Stimulated activated naive CD4-positive, alpha-beta T cell treated with Interleukin-2 at 50 U/mL for 16 hours (primary cell): ENCODE measurements at places on chromosomes 6 and 20.
A peak's percentile ranks its signal among the peaks of the same experiment; 100 is the strongest.

DNA sequence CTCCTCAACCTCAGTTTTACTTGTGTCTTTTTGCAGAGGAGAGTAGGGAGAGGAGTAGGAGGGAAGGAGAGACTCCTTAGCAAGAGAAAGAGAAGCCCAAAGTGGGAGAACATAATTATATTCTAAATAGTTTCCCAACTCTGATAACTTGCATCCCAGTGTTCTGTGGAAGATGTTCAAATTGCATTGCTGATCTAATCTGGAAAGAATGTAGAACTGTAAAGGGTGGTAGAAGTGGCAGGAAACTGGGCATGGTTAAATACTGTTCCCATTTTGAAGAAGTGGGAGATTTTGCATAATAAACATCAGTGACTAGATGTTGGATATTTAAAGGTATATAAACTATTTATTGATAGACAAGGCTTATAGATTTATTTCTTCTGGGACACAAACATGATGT, 42.6 kb upstream of the HMGN3 start:
- no peak for DNase-seq

DNA sequence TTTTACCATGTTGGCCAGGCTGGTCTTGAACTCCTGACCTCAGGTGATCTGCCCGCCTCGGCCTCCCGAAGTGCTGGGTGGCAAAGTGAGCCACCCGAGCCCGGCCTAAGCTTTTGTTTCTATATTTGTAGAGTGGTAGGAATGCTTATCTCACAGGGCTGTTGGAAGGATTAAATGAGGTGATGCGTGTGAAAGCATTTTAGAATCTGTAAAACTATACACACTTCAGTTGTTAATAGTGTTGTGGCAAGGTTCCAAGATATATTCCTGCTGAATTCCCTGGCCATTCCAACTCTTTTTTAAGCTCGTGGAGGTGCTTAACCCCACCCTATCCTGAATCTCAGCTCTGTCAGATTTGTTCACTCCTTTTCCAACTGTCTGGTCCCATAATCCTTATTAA, 89.9 kb upstream of the AKIRIN2 start:
- no peak for DNase-seq

- DNase-seq = no peak
These were observed 347.7 kb downstream of the BCKDHB start for GRCh38 chr6:80454197-80454596.

GRCh38 chr6:131173680-131174079, 38.4 kb downstream of the AKAP7 start:
- DNase-seq = no peak

GRCh38 chr6:109397020-109397419, 14.8 kb upstream of the CD164 start:
- DNase-seq = no peak

DNA sequence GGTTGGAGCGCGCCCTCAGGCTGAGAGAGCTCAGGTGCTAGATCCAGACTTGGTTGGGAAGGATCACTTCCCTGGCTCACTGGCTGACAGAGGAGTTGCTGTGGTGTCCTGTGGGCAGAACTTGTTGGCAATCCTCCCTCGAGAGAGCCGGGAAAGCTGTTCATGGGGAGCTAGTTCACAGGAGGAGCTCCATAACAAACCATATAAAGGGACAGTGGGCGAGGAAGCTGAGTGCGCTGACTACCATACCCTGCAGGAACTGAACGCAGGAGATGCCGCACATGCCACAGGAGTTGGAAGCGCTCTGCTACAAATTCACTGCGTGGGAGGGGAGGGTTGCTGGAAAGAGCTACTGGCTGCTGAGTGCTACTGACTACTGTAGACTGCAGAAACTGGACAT, 243.2 kb downstream of the OGFRL1 start:
- DNase-seq = no peak

- DNase-seq = no peak
These were observed 51.8 kb downstream of the ABRACL start for GRCh38 chr6:139080255-139080920.

DNA sequence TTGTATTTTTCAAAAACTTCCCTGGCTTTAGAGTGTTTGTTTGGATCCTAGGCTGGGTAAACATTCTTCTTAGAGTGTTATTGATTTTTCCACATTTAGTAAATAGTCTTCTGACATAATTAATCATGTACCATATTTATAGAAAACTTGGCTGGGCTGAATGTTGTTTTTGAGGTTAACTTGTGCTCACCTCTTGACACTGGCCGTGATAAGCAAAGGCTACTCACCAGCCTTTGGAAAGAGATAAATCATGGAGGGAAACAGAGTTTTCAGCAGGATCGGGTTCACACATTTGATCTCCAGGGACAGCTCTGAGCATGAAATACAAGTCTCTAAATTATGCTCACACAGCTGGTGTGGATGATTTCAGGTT, 6.2 kb upstream of the CD93 start:
- DNase-seq = no peak

GRCh38 chr6:32664827-32665362, 1.6 kb downstream of the HLA-DQB1 start:
- DNase-seq = no peak

DNA sequence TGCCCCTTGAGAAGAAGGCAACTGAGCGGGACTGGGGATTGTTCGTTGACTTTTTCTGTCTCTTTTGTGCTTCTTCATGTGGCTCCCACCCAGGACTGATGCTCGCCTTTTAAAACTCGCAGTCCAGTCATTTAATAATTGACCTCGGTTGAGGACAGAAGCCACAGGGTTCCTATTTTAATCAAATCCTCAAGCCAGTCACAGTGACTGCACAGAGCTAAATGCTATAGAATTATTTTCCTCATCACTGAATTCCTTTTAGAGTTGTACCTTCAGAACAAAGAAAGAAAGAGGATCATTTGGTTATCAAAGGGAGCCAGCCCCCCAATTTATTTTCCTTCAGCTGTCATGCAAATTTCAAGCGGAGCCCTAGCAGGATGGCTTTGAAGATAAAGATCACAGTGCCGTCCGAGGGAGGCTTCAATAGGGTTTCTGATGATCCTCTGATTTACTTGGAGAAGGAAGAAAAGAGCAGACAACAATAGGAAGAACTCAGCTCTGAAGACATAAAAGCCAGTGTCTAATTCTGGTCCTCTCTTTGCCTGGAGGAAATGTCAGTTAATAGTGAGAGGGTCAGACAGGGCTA, 186.6 kb downstream of the DOK5 start:
- no peak for DNase-seq

DNA sequence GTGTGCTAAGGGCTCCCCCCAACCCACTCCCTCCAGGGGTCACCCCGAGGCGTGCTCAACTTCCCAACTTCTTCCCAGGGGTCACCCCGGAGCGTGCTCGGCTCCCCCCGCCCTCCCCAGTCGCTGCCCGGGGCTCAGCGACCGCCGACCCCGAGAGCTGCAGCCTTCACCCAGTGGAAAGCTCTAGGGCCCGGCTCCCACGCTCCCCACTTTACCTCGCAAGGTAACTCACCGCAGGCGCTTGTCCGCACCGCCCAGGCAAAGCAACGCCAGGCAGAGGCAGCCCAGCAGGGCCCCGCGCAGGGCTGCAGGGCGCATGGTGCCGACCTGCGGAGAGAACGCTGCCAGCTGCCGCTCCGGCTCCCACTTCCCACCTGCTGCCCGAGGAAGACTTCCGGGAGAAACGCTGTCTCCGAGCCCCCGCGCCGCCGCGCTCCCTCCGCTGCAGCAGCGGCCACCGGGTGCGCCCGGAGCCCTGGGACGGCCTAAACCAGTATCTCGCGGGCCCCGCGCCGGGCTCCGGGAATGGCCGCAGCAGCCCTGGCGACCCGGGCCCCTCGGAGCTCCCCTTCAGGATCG, 396 bp downstream of the RNASET2 start:
- peak; percentile 39 for DNase-seq

GRCh38 chr20:37111926-37112455, 16.2 kb upstream of the RBL1 start:
- no peak for DNase-seq

DNA sequence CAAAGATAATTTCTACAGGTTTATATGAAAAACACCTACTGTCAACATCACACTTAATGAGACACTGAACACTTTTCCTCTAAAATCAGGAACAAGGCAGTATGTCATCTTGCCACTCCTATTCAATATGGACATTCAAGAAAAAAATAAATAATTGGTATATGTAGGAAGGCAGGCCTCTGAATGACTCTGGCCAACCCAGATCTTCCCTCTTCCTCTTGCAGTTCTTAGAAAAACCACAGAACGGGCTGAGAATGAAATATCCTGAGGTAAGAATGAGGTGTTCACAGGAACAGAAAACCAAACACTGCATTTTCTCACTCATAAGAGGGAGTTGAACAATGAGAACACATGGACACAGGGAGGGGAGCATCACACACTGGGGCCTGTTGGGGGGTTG, 1207.2 kb upstream of the CITED2 start:
- no peak for DNase-seq

DNA sequence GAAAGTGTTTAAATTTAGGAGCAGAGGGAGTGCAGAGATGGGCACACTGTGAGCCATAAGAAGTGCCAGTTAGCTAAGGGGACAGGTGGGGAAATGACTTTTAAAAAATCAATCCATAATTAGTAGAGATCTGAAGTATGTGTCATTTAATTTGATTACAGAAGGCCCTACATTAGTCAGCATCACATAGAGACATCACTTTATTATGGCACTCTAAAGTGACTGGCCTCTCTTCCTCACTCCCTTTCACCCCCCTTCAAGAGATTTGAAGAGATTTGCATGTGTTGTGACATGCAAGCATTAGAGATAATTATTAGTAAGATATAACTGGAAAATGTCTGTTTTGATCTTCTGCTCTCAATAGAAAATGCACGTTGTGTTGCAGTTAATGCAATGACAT, 86.7 kb downstream of the SLX4IP start:
- no peak for DNase-seq

- DNase-seq = no peak
These were observed 9.9 kb downstream of the SERAC1 start for GRCh38 chr6:158158123-158158522.

DNA sequence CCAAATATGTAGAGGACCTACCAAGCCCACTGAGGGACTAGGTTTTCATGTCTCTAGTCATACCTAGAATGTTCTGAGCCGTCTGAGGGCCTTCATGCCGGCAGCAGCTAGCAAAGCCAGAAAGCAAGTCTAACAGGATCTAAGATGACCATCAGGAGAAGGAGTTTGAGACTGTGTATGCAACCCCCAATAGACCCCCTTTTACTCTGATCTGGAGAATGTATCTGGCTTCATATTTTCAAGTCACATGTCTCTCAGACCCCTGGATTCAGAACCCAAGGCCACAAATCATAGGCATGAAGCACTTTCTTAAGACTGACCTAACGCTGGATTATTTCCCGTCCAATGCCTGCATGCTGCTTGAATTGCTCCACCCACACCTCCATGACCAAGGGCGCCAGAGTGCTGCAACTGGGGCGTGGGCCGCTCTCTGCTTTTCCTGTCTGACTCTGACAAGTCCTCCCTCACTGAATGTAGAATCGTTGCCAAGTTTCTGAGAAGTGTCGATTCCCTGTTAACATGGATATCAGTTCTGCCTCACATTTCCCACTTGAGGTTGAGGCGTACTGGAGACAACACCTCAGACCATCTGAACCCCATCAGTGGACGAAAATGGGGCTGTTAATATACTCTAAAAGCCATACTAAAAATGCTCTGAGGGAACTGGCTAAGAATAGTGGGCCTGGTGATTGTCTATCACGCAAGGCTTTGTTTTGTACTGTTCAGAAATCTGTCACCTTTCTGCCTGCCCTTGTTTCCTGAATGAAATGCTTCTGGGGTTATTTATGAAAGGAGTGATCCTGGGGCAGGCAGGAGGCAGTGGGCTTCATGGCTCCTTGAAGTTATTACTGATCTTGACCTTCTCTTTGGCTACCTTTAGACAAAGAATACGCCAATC, 23.9 kb upstream of the ASXL1 start:
- DNase-seq = peak; percentile 65

DNA sequence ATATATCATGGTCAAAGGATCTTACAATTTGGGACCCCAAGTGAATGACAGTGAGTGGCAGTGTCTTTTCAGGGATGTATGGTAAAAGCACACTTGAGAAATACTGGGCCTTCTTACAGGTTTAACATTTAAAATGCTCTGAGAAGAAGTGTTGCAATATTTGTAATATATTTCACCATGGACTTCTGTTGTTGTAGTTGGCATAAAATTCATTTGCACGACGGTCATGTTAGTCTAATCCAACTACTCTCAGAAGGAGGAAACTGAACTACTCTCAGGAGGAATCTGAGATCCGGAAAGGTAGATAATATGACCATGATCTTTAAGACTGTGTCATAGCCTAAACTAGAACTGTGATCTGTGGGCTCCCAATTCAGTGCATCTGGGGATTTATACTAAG, 700.1 kb downstream of the HDGFL1 start:
- no peak for DNase-seq

GRCh38 chr6:54071821-54072340, 39.4 kb upstream of the MLIP start:
- no peak for DNase-seq

- DNase-seq = peak; percentile 9
These were observed 111.9 kb upstream of the GGTLC1 start for GRCh38 chr20:24100370-24101011.

GRCh38 chr6:159910342-159910741, 19.6 kb downstream of the MAS1 start:
- DNase-seq = no peak

DNA sequence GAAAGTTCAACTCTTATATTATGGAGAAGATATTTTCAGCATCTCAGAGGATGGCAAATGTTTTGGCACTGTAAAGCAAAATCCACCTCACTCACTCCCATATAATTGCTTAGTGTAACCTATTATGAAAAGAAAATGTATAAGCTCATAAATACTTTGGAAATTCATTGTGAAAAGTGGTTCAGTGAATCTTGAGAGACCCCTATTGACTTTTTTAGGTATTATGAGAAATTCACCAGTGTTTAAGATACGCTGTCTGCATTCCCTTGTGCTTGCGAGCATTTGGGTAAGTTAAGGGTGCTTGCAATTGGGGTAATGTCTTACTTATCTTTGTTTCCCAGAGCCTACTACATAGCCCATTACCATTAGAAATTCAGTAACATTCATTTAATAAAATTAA, 66.3 kb upstream of the BMP5 start:
- DNase-seq = no peak

GRCh38 chr20:58090161-58090560, 138.3 kb downstream of the ANKRD60 start:
- no peak for DNase-seq

- no peak for DNase-seq
These were observed 56.2 kb downstream of the GJA10 start for GRCh38 chr6:89950446-89950845.

- no peak for DNase-seq
These were observed 67.1 kb upstream of the ADGRF4 start for GRCh38 chr6:47631269-47631772.

GRCh38 chr6:145031001-145031400, 704.3 kb downstream of the EPM2A start:
- DNase-seq = no peak
